AG04450 (cell line): ENCODE measurements at places on chromosomes 11 and 22. TPM values are rescaled to one million over a fixed set of nuclear protein-coding genes. Genes with fewer than 3 reads are reported as not detected.
A peak's percentile ranks its signal among the peaks of the same experiment; 100 is the strongest.

GRCh38 chr22:47161631-47162030 is 399.2 kb downstream of the TBC1D22A start:
- DNase-seq, result no peak

DNA sequence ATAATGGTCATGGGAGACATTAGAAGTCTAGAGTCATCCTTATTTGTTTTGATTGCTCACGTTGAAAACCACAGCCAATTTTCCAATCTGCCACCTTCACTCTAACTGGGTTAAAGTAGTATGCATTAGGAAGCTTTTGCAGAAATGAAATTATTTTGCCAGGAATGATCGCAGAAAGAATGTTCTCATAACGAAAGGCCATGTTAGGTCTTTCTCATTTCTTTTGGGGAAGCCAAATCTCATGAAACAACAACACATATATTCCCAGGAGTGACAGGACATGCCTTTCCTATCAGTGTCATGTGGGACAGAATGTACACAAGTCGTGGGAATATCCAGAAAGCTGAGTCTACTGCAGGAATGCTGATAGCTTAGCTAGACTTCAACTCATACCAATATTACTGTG is 386.3 kb downstream of the AASDHPPT start:
- no peak for DNase-seq

GRCh38 chr11:119340335-119341221 is at the start of gene C1QTNF5:
Gene C1QTNF5 (minus strand): TSS chr11:119340883. CDS start chr11:119340397, 486 bp downstream.
- DNase-seq, result no peak

DNA sequence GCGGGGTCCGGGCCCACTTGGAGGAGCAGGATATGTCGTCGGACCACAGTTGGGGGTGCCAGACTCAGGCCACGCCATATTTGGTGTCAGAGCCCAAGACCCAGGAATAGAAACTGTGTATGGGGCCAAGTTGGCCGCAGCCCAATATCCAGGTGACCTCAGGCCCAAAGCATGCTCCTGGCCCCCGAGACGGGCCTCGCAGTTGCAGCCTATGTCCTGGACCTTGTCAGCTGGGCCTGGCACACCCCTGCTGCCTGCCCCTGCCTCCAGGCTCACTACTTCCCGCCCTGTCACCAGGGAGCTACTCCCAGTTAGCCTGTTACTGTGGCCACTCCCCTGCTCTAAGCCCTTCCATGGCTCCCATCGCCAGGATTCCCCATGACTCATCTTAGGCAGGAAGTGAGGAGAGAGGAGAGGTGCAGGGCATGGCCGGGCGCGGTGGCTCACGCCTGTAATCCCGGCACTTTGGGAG is 23.1 kb downstream of the A4GALT start:
- peak; percentile 44 for DNase-seq

The MOGAT2 gene
- not detected in 2 replicates for polyA plus RNA-seq

The NPTXR gene
- 1.7 and 2.3 TPM in 2 replicates for polyA plus RNA-seq

The PRR33 gene
- polyA plus RNA-seq, result not detected in 2 replicates

- DNase-seq, result no peak
Measured at GRCh38 chr11:4074266-4074665, 20.3 kb upstream of the RRM1 start.

- no peak for DNase-seq
Measured at GRCh38 chr11:57977709-57978108, 46.0 kb upstream of the OR9Q1 start.

The GRIK4 gene
- 0.55 and 0.68 TPM in 2 replicates for polyA plus RNA-seq

The OR10A2 gene
- polyA plus RNA-seq, result not detected in 2 replicates

The C11orf65 gene
- 0.16 and 0.63 TPM in 2 replicates for polyA plus RNA-seq

DNA sequence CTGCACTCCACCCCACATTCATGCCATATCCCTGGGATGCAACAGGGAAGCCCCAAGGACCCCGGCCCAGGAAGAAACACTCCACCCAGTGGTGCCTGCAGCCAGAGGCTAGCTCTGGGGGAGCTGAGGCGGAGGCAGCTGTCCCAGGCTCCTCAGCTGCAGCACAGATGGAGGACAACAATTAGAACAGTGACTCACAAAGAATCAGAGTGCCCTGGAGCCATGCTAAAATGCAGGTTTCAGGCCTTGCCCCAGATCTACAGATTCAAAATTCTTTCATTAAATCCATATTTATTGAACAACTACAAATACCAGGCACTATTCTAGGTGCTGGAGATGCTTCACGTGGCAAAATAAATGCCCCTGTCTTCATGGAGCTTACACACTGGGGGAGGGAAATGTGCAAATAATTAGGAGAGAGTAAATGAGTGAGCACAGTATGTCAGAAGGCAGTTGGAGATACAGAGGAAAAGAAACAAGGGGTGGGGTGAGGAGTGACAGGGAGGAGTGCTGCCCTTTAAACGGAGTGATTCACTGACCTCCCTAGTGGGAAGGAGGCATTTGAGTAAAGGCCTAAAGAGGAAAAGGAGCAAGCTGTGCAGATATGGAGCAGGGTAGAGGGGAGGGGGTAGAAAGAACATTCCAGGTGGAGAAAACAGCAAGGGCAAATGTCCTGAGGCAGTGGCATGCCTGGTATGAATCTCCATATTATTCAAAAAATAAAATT is 73.3 kb upstream of the CSNK2A3 start:
- no peak for DNase-seq

DNA sequence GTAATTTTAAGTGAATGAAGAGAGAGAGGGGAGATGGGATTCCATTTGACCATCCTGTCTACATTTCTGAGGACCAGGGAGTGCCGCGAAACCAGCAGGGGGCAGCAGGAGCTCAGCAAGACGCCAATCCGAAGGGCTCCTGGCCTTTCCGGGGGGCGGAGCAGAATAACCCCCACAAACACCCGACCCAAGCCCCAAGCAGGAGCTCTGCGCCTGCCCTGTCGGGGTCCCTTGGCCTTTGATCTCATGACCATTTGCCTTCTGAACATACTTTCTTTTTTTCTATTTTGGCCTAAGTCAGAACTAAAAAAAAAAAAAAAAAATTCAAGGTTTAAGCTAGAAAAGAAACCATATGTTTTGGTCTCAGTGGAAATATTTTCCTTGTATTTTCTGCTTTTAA is 21.9 kb upstream of the SCN2B start:
- DNase-seq, result peak; percentile 23

DNA sequence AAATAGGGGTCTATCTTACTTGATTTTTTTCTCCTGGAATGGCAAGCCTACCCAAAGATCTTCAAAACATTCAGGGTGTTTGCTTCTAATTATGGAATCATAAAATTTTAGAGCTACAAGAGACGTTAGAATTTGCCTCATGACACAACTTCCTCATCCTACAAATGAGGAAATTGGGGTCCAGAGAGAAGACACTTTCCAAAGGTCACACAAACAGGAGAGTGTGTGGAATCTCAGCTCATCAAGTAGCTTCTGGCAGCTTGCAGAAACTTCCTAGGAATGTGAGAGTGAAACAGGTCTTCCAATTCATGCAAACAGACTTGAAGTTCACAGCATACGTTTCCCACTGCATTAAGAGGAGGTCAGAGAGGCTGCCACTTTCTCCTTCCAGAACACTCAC is 976.0 kb downstream of the OPCML start:
- DNase-seq, result no peak

- DNase-seq, result no peak
Measured at GRCh38 chr11:93983542-93984195, 37.5 kb upstream of the HEPHL1 start.

DNA sequence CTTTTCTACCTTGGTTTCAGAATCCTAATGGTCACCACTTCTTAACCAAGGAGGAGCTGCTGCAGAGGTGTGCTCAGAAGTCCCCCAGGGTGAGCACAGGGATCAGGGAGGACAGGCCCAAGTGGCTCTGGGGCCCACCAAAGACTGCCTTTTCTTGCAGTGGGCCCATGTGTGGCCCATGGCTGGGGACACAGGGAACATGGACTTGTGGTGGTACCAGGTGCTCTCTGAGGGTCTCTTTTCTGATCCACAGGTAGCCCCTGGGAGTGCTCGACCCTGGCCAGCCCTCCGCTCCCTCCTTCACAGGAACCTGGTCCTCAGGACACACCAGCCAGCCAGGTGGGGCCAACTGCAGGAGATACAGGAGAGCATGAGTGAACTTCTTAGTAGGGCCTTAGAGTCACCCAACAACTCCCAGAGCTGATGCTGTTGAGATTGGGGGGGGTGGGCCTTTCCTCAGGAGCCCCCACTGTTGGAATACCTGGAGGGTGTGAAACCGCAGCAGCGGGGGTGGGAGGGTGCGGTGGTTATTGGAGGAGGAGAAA is 2.0 kb downstream of the MUS81 start:
- DNase-seq, result no peak

The GDPD4 gene
- polyA plus RNA-seq, result not detected in 2 replicates

DNA sequence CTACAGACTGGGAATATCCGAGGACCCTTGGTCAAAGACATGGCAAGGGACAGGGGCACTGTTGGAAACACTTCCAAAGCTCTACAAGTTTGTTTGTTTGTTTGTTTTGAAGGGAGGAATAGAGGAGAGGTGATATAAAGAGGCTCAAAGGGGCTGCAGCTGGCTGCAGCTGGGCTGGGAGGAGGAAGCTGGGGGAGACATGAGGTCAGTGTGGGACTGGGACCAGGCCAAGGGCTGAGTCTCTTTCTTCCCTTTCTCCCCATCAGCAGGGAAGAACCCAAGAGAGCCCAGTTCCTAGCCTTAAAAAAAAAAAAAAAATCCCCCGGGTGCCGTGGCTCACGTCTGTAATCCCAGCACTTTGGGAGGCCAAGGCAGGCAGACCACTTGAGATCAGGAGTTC is 5.0 kb downstream of the RHOG start:
- no peak for DNase-seq

GRCh38 chr11:61502522-61502921 is 6.0 kb upstream of the LRRC10B start:
- no peak for DNase-seq

DNA sequence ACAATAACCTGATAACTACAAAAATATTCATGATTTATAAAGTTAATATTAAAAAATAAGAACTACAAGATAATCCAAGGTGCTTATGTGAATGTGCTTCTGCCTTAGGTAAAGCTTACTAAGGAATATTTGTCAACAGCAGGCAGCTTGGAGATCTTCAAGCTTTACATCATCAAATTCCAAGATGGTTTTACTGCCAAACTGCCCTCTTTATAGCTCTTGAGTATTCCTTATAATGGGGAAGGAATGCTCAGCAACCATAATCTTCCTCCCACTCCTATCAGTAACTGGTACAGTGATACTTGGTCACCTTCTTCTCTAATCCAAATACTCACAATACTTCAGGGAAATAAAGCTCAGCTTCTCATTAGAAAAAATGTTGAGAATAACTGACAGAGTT is 30.1 kb downstream of the SBF2 start:
- DNase-seq, result peak; percentile 48
